ENCODE measurements at places on chromosomes 5 and 9.

GRCh38 chr9:137136261-137136880, 2.6 kb upstream of the GRIN1 start:
- DNase-seq: no peak

- DNase-seq: no peak
Measured at GRCh38 chr5:133385346-133385745, 227.0 kb downstream of the FSTL4 start.

GRCh38 chr9:35994959-35995358, 37.0 kb upstream of the OR2S2 start:
- DNase-seq: no peak

- DNase-seq: no peak
Measured at GRCh38 chr5:151555760-151556576, 35.2 kb downstream of the FAT2 start.

Data from KG1 (cell line).